Hematopoietic multipotent progenitor cell treated with erythropoietin and hydrocortisone succinate and interleukin-3 and kit ligand, for 8 days (in vitro differentiated cells): ENCODE measurements at places on chromosomes 5 and 9.

DNA sequence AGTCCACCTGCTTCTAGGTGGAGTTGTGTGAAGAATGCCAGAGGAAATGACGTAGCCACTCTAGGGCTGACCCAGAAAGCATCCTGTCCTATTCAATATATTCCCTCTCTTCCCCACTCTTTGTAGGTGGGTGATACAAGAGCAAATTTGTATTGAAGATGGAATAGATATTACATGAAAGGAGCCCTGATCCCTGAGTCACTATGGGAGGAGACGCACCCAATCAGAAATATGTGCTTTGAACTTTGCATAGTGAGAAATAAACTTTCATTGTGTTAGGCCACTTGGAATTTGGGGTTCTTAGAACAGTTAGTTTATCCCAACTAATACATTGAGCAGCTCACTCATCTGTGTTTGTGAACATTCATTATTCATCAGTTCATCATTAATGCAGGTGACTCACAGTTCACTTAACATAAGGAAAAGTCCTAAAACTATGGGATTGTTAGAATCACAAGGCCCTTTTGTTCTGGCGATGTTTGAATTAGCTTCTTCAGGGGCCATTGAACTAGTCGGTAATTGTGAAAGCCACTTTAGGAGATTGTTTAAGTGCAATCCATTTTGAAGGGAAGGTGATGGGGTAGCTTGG, 26.9 kb upstream of the NTRK2 start:
- no peak for DNase-seq

DNA sequence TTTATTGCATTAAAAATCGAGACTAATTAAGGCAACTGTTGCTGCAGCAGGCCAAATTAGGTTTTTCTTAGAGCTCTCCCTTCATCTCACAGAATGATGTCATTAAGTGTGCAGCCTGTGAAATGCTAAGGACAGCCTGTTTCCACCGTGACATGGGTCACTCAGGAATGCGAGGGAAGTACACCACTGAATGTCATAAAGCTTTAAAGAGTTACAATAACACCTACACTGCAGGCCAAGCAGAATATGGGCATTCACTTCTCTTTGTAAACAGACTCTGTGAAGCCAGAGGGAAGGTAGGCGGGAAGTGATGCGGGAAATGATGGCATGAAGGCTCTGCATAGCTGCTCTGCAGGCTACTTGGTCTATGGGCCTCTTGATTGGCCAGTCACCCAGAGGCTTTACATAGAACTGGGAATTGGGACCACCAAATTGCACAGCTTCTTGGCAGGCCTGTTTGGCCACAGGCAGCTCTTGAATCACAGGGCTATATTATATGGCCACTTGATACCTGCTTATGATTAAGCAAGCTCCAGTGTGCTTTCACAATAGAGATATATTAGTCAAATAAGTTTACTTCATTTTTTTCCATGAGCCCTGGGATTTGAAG, 28.4 kb upstream of the AOPEP start:
- no peak for DNase-seq

DNA sequence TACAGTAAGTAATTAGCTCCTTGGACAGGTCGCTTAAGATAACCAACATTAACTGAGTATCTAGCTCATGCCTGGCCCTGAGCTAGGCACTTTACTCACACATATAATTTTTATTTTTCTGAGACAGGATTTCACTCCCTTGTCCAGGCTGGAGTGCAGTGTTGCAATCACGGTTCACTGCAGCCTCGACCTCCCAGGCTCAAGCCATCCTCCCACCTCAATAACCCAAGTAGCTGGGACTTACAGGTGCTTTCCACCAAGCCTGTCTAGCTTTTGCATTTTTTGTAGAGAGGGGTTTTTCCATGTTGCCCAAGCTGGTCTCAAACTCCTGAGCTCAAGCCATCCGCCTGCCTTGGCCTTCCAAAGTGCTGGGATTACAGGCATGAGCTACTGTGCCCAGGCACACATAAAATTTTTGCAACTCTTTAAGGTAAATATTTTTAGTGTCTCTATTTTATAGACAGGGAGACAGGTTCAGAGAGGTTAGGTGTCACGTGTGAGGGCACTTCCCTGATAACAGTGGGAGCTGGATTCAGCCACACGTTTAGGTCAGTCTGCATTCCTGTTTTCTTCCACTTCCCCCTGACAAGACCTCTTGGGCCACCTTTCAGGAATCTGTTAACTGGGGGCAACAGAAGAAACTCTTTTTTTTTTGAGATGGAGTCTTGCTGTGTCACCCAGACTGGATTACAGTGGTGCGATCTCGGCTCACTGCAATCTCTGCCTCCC, 18.2 kb downstream of the HBEGF start:
- DNase-seq: no peak

DNA sequence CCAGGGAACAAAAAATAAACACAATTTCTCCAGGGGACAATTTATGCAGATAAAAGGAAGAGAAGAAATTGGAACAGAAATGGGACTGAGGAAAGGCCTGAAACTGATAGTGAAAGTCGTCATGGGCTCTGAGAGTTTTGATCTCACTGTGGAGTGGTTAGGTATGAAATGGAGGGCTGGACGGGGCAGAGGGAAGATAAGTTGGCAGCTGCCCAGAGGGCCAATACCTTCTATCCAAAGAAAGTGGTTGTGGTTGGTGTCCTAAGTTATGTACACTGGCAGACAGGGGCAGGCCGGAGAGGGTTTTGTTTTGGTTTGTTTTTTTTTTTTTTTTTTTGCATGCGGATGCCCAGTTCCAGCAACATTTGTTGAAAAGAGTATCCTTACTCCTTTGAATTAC, 46.1 kb downstream of the ZNF618 start:
- DNase-seq: peak; percentile 63

GRCh38 chr5:180830253-180831138, 27.9 kb upstream of the MGAT1 start:
- DNase-seq: peak; percentile 76

- DNase-seq: no peak
Observed at GRCh38 chr9:69109152-69109551, 64.9 kb upstream of the TJP2 start.

- no peak for DNase-seq
Observed at GRCh38 chr5:1946776-1947175, 64.1 kb upstream of the IRX4 start.

DNA sequence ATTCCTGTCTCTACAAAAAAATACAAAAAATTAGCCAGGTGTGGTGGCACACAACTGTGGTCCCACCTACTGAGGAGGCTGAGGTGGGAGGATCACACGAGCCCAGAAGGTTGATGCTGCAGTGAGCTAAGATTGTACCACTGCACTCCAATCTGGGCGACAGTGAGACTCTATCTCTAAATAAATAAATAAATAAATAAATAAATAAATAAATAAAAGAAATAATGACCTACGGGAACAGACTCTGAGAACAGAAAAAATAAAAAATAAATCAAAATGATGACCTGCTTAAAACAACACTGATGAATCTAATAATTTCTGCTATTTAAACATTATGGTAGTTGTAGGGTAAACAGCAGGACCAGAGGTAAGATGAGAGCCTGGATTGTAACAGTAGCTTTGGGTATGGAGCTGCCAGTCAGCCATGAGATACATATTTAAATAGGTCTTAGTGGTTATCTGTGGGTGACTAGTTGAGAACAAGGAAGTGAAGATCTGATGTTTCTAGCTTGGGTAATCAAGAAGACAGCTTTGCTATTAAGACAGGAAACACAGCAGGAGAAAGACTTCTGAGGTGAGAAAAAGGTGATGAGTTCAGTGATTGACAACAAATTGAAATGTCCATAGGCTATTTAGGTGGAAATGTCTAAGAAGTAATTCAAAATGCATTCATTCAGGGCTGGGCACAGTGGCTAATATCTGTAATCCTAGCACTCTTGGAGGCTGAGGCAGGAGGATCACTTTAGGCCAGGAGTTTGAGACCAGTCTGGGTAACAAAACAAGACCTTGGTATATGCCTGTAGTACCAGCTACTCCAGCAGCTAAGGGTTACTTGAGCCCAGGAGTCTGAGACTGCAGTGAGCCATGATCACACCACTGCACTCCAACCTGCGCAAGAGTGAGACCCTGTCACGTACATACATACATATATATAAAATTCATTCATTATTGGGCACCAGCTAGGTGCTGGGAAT, 11.0 kb downstream of the RNF145 start:
- no peak for DNase-seq

- DNase-seq: no peak
Observed at GRCh38 chr5:167546270-167546669, 745.2 kb upstream of the WWC1 start.

DNA sequence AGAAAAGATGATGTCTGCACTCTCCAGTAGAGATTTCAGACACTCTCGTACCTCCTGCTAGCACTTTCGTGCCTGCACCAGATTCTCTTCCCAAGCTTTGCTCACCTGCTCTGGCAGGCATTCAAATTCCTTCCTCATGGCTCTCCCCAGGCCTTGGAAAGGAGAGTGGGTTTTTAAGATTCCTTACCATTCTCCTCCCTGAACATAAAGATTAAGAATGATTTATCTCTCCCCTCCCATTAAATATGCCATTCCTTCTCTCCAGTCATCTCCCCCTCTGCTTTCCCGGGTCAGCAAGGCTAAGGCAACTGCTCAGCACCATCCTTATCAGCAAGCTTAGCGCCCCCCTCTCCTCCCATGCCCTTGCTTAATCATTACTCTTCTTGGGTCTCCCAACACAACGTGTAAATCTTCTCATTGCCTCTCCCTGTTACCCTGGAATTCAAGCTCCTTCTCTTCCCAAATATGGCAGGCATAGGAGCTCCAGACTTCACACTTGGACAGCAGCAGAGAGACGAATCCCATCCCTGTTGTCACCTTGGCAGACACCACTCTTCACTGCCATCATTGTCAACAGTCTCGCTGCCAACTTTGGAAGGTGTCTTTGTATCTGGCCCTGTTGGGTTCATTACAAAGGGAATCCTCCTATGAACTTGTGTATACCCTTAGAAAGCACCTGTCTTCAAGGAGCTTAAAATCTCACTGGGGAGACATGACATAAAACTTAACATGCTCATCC, 332.9 kb downstream of the SLIT3 start:
- no peak for DNase-seq
